ENCODE measurements at places on chromosomes 6 and 20.

DNA sequence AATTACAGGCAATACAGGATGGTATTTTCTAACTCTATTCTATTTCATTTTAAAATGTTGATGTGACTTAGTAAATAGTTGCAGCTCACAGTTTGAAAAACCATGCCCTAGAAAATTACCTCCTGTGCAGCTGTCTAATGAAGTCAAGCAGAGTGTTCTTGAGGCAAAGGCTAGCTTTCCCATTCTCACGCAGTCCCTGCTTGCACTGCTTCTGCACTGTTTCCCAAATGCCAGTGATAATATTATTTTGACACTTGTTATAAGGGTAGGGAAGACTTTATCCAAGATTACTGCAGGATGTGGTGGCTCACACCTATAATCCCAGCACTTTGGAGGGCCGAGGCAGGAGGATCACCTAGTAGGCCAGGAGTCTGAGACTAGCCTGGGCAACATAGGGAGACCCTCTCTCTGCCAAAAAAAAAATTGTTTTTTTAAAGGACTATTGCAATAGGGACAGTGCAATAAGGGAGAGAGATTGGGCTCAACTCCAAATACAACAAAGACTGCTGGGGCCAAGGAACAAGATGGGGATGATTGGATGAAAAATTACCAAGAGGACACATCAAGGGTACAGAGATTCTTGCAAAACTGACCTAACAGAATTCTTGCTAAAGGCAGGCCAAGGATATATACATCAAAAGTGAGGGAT, 196.1 kb downstream of the LY86 start:
- DNase-seq: no peak

DNA sequence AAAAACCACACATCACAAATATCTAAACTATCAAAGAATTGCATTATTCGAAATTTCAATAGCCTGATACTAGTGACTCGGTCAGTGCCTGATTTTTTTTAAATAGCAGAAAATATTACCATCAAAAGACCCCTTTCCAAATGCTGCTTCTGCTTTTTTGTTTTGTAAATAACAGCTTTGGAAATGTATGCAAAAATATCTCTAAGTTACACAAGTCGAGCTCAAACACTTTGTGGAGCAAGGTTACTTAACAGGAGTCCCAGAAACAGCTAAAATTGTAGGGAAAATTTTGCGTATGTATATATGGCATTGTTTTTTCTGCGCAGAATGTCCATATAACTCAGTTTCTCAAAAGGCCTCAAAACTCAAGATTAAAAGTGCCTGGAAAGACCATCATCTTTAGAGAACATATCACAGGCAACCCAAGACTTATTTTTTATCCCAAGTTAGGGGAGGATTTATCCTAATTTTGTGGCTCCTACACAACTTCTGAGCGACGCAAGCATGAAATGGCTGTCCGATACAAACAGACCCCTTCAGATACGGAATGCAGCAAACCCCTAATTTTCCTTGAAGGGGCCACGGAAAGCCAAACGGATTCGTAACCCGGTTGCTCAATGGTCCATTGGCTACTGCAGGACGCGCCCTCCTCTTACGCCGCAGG, 1.3 kb downstream of the CEP85L start:
- no peak for DNase-seq

DNA sequence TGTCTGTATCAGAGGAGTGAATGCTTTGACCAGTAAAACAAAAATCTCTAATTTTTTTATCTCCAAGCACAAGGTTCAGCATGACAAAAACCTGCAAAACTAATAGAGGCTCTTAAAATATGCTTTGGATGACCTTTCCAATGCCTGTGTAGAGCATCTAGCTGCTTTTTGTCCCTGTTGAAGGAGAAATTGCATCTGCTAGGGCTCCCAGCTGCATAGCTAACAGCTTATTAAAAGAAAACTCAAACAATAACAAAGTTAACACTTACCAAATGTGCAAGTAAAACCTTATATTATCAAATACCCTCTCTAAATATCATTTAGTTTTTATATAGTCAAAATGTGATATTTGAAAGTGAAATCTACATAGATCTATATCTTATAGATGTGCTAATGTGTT, 378.6 kb downstream of the CD109 start:
- no peak for DNase-seq

DNA sequence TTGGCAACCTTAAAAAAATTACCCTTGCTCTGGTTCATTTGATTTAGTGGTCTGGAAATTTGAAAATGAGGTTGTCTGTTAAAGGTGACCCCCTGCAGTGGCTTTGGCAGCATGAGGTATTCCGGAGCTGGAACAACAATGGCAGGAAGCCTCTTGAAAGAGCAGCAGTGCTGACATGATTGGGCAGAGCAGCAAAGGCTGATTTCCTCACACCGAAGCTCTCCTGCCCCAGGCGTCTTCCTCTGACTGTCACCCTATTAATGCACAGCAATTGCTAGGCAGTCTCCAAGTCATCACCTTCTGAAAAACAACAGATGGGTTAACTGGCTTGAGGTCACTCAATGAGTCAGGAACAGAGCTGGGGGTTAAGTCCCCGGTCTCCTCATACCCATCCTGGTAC, 241.8 kb upstream of the MMS22L start:
- no peak for DNase-seq

DNA sequence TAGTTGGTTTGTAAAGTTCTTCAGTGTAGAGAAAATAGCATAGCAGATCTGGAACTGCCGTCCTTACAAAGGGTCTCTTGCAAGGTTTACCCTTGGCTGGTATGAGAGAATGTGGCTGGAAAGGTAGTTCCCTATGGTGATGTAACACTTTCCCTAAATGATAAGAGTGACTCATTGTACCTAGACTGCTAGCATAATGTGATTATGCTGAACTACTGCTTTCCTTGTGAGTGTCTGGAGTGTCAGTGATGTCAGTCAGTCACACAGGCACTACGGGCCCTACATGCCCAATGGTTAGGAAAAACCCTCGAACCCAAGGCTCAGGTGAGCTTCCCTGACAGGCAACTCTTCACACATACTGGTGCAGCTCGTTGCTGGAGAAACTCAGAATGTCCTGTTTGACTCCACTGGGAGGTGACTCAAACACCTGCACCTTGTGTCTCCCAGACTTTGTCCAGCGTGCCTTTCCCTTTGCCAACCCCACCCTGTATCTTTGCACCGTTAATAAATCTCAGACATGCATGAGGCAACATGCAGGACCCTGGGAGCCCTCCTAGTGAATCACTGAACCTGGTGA, 28.4 kb upstream of the LY86 start:
- no peak for DNase-seq

GRCh38 chr6:7721649-7722048, 4.2 kb upstream of the BMP6 start:
- DNase-seq: no peak

DNA sequence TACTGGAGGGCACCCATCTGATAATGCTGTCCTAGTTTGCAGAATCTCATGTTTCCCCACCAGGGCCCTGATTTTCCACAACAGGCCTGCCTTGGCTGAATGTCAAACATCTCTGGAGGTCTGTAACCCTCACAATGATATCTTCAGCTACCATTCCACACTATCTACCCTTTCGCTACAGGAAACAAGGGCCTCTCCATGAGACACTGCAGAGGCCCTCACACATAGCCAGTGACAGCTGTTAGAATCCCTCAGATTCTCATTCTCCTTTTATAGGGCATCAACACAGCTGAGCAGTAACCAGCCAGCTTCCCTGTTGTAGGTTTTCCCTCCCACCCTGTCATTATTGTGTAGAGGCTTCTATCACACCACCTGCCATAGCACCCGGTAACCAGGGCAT, 29.6 kb upstream of the MICB start:
- no peak for DNase-seq

DNA sequence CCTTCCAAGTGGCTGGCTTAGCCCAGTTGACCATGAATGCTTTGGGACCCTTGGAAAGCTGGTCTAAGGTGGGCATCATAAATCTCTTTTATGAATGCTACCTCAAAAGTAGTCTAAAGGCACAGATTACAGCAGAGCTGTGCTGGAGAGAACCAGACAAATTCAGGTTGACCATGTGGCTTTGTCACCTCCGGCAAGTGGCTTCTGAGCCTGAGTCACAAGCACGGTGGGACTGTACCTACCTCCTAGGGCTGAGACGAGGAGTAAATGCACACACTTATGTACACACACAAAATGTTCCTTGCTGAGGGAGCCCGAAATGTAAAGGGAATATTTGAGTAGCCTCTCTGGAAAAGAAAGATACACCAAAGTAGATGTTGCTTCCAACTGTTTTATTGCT, 155.9 kb downstream of the NFATC2 start:
- DNase-seq: no peak

DNA sequence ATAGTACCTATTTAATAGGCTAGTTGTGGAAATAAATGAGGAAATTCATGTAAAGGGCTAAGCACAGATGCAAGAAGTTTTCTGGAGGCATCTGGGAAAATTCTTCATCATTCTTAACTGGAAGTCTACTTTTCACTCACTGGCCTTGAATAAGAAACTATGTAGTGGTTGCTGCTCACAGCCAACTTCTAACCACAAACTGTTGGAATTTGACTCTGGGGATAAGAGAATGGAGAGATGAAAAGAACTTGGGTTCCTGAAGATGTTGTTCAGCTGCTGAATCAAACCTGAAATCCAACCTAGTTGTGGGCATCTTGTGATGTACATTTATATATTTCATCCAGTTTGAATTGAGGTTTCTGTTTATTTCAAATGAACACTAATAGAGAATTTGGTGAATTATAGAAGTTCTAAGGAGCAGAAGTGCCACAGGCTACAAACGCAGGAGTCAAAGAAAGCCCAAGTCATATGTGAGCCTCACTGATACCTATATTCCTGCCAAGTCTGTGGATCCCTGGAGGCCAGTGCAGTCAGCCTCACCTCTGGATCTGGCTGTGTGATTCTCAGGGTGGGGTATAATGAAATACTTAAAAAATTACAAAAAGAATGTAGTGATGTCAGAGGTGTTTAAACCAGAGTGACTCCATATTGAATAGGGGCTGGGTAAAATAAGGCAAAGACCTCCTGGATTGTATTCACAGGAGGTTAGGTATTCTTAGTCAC, 18.7 kb upstream of the MEI4 start:
- DNase-seq: no peak

- DNase-seq: no peak
Measured at GRCh38 chr6:170210026-170210390, 80.9 kb downstream of the DLL1 start.

All from upper lobe of left lung (tissue), 6 donors.